Naive B cell (primary cell): ENCODE measurements at places on chromosomes 5 and 9.

DNA sequence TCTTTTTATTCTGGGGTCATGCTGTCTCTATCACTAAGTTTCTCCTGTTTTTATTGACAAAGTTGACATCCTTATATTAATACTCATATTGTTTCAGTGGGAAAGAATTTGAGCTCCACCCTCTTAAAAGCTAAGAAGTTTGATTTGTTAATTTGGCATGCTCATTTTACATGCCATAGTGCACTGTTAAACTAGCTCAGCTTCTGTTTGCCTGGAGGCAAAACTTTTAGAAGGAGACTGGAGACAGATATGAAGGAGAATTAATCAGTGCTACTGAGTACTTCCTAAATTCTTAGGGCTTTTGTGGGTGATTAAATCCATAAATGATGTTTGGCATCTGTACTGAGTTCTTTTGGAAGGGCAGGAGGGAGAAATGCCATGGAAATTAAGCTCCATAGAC, 138.9 kb downstream of the NTRK2 start:
- no peak for DNase-seq

GRCh38 chr9:88372103-88372654, 16.1 kb upstream of the SPIN1 start:
- DNase-seq, result no peak

- DNase-seq, result no peak
These were observed 12.5 kb downstream of the STC2 start for GRCh38 chr5:173315495-173316338.

DNA sequence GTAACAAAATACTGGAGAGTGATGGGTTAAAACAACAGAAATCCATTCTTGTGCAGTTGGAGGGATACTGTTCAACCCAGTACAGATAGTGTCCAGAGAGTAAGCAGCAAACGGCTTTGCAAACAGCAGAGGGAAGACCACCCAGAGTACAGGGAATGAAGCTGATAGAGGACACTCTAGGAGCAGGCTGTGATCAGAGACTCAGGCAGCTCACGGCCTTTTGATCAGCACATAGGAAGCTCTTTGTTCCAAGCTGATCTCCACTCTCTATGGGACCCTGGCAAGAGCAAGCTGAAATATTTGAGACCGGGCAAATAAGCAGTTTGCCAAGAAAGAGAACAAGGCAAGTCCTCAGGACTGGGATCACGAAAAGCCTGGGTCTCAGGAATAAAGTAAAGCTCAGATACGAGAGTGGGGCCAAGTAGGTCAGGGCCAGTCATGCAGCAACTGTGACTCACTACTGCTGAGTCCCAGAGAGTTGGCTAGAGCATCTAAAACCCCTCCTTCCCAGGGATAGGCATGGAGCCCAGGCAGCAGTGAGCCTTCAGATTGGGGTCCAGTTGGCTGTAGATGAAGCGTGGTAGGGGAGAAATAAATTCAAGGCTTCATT, 52.4 kb downstream of the MELK start:
- no peak for DNase-seq

GRCh38 chr9:112059145-112059965, 115.7 kb downstream of the SUSD1 start:
- no peak for DNase-seq

DNA sequence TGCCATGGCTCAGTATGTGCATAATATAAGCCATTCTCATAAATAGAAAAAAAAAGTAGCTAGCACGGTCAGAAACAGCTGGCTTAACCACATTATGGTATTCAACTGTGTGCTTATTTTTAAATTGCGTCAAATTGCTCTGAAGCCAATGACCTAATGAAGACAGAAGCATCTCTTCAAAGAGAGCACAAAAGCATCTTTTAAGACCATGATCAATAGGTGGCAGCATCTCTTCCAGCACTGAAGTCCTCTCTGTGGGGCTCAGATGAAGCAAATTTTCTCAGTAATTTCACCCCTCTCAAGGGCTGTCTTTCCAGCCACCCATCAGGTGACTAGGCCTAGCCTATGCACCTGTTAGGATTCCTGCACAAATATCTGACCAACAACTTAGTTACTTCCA, 251.4 kb downstream of the GLIS3 start:
- no peak for DNase-seq

- DNase-seq, result no peak
These were observed 70.0 kb upstream of the CDH10 start for GRCh38 chr5:24714746-24715145.

DNA sequence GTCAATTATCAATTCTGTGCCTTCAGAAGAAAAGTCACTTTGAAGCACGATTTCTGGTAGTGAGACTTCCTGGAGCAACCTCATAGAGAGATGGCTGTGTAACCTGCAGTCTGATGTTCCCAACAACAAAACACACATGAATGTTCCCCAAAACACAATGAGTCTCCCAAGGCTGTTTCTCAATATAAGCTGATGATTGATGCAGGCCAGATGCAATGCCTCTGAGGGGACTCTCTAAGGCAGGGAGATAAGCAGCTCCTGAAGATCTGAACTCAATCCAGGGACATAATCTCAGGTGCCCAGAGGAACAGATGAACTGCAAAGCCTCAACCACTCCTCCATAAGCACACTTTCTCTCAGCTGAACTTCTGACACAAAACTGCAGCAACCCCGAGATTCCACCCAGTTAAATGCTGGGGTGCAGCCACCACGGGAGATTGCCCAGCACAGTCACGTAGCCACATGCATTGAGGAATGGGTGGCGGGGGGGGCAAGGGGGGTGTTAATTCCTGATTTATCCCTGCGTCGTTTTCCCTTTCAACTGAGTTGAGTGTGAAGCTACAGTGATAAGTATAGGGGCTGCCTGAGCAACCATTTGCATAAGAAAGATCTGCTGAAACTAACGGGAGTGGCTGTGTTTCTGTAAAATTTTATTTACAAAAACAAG, 122.7 kb upstream of the RASEF start:
- DNase-seq, result no peak

GRCh38 chr9:131554087-131554842, 8.9 kb downstream of the PRRT1B start:
- no peak for DNase-seq

DNA sequence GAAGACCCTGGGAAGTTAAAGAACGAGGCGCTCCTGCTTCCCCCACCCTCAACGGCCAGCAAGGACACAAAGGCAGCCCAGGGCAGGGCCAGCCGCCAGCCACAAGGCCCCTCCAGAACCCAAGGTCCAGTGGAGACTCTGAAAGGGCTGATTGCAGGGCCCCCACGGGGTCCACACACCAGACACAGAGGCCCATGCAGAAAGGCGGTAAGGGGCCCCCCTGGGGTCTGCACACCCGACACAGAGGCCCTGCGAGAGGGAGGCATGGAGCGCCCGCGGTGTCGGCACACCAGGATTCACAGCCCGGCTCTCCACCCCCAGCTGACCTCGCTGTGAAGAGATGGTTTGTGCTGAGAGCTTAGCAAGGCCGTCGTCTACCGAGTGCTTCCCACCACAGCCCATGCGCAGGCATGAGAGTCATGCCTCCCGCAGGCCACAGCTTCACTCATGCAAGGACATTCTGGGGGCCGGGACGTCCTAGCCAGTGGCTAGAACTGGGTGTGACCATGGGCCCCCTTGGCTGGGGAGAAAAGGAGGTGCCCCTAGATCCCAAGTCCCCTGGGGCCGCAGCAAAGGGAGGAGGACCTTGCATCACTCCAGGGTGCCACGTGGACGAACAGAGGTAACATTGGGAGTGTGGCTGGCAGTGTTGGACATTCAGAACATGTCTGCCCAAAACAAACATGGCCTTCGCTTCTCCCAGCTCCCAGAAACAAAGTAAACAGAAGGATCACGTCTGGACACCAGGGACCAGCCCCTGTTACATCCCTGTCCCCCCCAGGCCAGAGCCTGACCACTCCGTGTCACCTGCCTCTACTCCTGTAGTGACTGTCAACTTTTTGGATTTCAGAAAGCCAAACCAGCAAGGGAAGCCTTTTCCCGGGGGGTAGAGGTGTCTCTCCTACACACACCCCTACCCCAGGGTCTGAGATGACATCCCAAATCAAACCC, 9.8 kb downstream of the BRD3 start:
- DNase-seq, result no peak

- no peak for DNase-seq
These were observed 50.5 kb upstream of the CKS2 start for GRCh38 chr9:89260525-89260924.

DNA sequence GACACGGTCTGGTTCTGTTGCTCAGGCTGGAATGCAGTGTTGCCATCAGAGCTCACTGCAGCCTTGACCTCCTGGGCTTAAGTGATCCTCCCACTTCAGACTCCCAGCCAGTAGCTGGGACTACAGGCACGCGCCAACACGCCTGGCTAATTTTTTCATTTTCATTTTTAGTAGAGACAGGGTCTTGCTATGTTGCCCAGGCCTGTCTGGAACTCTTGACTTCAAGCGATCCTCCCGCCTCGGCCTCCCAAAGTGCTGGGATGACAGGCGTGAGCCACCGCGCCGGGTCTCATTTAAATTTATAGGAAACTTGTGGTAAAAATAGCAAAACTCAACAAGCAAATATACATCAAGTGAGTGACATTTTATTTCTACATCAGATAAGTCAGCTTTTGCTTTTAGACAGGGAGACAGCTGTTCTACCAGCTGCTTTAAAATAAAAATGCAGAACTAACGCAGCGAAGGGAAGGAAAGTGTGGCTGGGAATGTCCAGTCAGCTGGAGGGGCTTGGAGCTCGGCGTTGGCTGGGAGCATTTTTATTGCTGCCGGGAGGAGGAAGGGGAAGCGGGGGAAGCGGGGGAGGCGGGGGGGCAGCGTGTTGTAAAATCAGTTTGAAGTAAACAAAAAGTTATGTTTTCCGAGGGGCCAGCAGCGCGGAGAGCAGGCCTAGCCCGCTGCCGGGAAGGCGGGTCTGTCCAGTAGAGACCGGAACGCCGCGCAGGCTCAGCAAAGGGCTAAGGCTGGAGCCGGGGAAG, 707 bp upstream of the ZFYVE16 start:
- no peak for DNase-seq

- no peak for DNase-seq
These were observed 245.4 kb downstream of the PCSK5 start for GRCh38 chr9:76135902-76136301.

DNA sequence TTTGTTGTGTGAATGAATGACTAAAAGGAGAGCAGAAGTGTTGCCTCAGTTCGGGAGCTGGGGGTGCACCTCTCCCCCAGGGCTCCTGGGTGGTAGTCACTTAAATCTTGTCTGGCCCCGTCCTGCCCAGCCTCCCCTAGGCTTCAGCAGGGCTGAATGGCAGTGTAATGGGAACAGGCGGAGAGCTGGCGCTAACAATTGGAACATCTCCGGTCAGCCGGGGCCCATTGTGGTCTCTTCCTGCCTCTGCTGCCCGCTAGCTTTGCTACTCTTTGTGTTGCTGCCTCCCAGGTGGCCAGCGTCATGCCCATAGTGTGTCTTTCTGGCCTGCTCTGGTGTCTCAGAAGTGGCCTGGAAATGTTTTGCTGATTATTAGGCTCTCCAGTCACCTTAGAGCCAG, 62.3 kb downstream of the RGS3 start:
- DNase-seq, result no peak

GRCh38 chr5:142586552-142586951, 99.3 kb downstream of the FGF1 start:
- DNase-seq, result no peak

GRCh38 chr5:77852514-77853352, 76.6 kb upstream of the TBCA start:
- peak; percentile 59 for DNase-seq

DNA sequence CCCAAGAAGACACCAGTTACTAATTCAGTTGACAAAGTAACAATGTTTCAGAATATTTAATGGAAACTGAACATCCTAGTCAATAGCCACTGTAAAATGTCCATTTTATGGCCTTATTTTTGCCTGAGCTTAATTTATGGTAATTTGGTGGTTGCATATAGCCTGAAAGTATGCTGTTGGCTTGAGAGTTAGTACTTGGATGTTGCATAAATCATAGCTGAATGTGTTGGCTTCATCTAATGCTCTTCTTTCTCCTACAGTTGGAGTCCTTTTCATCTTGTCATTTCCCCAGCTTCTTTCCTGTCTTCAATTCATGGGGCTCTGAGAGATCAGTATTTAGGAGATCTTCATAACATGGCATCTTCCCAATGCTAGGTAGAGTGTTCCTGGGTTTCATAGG, 164.6 kb downstream of the MAT2B start:
- no peak for DNase-seq

- no peak for DNase-seq
These were observed 199.5 kb upstream of the TAS2R1 start for GRCh38 chr5:9829621-9830020.

DNA sequence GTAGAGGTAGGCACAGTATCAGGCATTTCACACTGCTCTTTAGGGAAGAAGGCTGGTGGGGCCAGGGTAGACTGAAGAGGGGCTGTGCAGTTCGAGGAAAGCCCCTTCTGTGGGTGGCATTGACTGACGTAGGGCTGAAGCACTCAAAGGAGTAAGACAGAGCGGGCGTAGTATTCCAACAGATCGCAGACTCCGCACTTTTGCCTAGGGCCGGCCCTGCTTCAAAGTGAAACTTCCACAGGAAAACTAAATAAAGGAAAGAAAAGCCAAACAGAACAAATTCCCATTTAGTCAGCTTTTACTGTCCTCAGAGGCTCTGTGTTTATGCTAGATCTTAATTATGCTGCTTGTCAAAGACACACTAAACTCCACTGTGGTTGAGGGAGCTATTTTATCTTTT, 493.0 kb upstream of the WWC1 start:
- no peak for DNase-seq

DNA sequence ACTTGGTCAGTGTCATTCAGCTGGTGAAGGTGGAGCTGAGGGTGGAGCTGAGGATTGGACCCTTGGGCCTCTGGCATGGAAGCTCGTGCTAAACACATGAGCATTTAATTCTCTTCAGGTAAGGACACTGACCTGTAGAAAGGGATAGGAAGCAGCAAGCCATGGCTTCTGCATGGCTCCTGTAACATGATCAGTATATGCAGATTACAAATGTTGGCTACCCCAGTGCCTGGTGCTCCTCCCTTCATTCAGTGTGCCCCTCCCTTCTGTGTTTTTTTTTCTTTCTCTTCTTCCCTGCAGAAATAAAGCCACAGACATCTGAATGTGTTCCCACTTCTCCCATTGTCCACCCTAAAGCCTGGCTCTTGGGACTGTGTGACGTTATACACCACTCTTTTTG, 52.9 kb downstream of the ARHGAP26 start:
- no peak for DNase-seq

DNA sequence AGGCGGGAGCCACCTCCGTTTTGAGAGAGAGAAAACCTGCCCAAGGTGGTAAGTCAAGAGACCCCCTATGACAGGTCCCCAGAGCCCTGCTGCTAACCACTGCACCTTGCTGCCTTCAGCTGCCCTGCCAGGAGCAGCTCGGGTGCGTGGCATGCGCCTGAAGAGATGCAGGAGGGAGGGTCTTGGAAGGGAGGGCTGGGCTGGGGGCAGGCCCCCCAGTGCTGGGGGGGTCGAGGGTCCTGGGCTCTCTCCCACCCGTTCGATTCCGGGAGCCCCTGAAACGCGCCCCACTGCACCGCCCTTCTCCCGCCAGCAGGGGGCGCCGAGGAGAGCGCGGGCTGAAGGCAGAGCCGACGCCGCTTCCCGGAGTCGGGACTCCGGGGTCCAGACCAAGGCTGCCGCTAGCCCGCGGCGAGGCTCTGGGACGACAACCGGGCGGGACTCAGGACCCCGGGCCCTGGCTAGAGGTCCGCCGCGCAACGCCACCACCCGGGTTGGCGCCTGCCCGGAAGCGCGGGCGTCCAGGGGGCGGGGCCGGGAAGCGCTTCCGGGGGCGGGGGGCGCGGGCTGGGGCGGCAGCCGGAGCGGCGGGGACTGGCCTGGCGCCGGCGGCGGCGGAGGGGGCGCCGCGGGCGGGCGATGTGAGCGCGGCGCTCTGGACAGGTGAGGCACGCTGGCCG, at the start of gene ZBTB34:
ZBTB34 (plus strand) TSS at position 563 of the 680 bp plus-strand sequence. CDS start 18,761 bp downstream, outside the sequence.
- DNase-seq, result peak; percentile 80
